ENCODE measurements at places on chromosomes 12 and 14.
A peak's percentile ranks its signal among the peaks of the same experiment; 100 is the strongest.

- H3K4me1 ChIP-seq: no peaks in the 10 kb centered on the region
- no peaks in the 10 kb centered on the region for H3K36me3 ChIP-seq
- H3K27ac ChIP-seq: peak overlapping the region; percentile 76
- DNase-seq: no peak
- H3K27me3 ChIP-seq: peaks cover 2% of the 10 kb centered on the region
Measured at GRCh38 chr12:47964106-47964728, 821 bp downstream of the TMEM106C start.

- no peak overlapping the region for H3K4me3 ChIP-seq
- no peaks in the 10 kb centered on the region for H3K36me3 ChIP-seq
- DNase-seq: no peak
- H3K27me3 ChIP-seq: no peaks in the 10 kb centered on the region
Measured at GRCh38 chr14:92600318-92601053, 86.9 kb downstream of the RIN3 start.

GRCh38 chr12:68482014-68482413 is 128.7 kb upstream of the RAP1B start:
- no peak overlapping the region for H3K4me3 ChIP-seq
- no peaks in the 10 kb centered on the region for H3K27me3 ChIP-seq
- H3K27ac ChIP-seq: no peak overlapping the region
- peaks cover 6% of the 10 kb centered on the region for H3K4me1 ChIP-seq

- DNase-seq: no peak
Measured at GRCh38 chr14:35123388-35123703, 994 bp downstream of the PRORP start.

GRCh38 chr12:22477894-22478287 is 66.5 kb downstream of the C2CD5 start:
- H3K36me3 ChIP-seq: no peaks in the 10 kb centered on the region
- no peak overlapping the region for H3K4me3 ChIP-seq
- no peaks in the 10 kb centered on the region for H3K27me3 ChIP-seq
- H3K27ac ChIP-seq: peak overlapping the region; percentile 1

DNA sequence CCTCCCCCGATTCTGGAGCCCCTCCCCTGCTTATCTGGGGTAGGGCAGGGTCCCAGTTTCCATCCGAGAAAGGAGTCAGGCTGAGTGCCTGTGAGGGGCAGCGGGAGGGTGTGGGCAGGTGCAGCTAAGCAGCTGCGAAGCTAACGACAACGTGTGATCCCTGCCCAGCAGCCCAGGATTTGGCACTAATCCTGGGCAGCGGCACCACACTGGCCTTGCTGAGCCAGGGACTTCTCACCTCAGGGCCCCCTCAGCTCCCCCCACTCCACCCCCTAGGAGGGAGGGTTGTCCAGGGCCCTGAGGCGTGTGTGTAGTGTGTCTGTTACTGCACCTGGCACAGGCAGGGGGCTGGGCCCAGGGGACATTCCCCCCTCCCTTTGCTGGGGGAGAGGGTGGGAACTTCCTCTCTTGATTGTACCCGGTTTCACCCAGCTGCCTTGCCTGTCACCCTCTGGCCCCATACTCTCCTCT is 1.8 kb downstream of the SMIM41 start:
- no peak for DNase-seq
- no peaks in the 10 kb centered on the region for H3K27me3 ChIP-seq
- H3K4me3 ChIP-seq: peak overlapping the region; percentile 1
- H3K36me3 ChIP-seq: peaks cover 41% of the 10 kb centered on the region
- H3K27ac ChIP-seq: peak overlapping the region; percentile 93

DNA sequence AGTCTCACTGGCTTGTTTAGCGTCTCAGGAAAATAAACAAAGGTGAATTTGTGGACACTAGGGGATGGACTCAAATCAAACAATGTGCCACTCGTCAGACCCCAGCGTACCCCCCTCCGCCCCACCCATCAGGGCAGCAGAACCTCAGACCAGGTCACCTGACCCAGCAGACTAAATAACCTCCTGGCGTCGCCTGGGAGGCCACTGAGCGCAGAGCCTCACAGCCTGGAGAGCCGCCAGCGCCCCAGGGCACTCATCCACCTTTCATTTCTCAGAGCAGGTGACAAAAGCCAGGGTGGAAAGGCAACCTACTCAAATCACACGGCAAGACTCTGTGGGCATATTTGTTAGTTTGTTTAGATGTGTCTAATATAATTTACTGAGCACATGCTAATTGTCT is 100.9 kb downstream of the DICER1 start:
- no peak for DNase-seq
- no peaks in the 10 kb centered on the region for H3K27me3 ChIP-seq
- H3K4me1 ChIP-seq: no peaks in the 10 kb centered on the region
- H3K4me3 ChIP-seq: no peak overlapping the region
- no peaks in the 10 kb centered on the region for H3K36me3 ChIP-seq
- no peak overlapping the region for H3K27ac ChIP-seq

GRCh38 chr12:69630191-69630590 is 19.5 kb upstream of the LRRC10 start:
- H3K4me1 ChIP-seq: no peaks in the 10 kb centered on the region
- H3K27ac ChIP-seq: no peak overlapping the region
- no peak overlapping the region for H3K4me3 ChIP-seq
- DNase-seq: no peak

DNA sequence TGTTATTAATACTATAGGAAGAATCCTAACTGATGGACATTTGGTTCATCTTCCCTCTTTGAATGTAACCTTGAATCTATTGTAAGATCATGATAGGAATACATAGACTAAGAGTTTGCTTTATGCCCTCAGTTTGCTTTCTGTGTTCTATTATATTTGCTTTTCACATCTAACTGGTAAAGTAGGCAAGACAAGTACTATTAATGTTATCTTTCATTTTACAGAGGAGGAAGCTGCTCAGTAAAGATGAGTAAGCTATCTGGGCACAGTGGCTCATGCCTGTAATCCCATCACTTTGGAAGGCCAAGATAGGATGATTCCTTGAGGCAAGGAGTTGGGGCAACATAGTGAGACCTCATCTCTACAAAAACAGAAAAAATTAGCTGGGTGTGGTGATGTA is 103.0 kb downstream of the TMTC2 start:
- H3K27me3 ChIP-seq: no peaks in the 10 kb centered on the region
- H3K4me3 ChIP-seq: no peak overlapping the region
- DNase-seq: no peak
- no peaks in the 10 kb centered on the region for H3K4me1 ChIP-seq
- H3K27ac ChIP-seq: no peak overlapping the region

DNA sequence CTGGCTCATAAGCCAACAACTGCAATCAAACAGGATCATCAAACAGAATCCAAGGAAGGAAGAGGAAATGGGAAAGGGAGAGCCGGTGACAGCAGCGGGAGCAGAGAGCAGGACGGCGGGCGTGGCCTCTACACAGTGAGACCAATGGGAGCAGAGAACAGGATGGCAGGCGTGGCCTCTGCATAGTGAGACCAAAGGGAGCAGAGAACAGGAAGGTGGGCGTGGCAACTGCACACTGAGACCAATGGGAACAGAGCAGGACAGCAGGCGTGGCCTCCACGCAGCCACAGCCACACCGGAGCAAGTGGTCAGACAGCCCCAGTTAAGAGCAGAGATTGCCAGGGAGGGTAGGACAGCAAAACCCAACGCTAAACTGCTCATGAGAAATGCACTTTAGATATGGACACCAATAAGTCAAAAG is 16.4 kb downstream of the LRCOL1 start:
- H3K27ac ChIP-seq: no peak overlapping the region
- no peaks in the 10 kb centered on the region for H3K36me3 ChIP-seq
- no peaks in the 10 kb centered on the region for H3K4me1 ChIP-seq
- no peak overlapping the region for H3K4me3 ChIP-seq
- peak; percentile 50 for DNase-seq

GRCh38 chr12:4780641-4781611 is 60.7 kb downstream of the GALNT8 start:
- H3K4me1 ChIP-seq: no peaks in the 10 kb centered on the region
- H3K4me3 ChIP-seq: no peak overlapping the region
- peak; percentile 55 for DNase-seq
- no peaks in the 10 kb centered on the region for H3K27me3 ChIP-seq
- no peak overlapping the region for H3K27ac ChIP-seq

GRCh38 chr12:132400011-132400641 is 70.7 kb upstream of the GALNT9 start:
- DNase-seq: no peak
- no peaks in the 10 kb centered on the region for H3K36me3 ChIP-seq
- no peak overlapping the region for H3K4me3 ChIP-seq
- no peaks in the 10 kb centered on the region for H3K27me3 ChIP-seq

DNA sequence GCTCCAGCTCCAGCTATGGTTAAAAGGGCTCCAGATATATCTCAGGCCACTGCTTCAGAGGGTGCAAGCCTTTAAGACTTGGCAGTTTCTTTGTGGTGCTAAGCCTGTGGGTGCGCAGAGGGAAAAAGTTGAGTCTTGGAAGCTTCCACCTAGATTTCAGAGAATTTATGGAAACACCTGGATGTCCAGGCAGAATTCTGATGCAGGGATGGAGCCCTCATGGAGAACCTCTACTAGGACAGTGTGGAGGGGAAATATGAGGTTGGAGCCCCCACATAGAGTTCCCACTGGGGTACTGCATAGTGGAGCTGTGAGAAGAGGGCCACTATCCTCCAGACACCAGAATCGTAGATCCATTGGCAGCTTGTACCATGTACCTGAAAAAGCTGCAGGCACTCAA is 69.9 kb downstream of the SDR9C7 start:
- no peak for DNase-seq
- H3K36me3 ChIP-seq: no peaks in the 10 kb centered on the region
- H3K4me1 ChIP-seq: no peaks in the 10 kb centered on the region
- H3K27me3 ChIP-seq: no peaks in the 10 kb centered on the region

DNA sequence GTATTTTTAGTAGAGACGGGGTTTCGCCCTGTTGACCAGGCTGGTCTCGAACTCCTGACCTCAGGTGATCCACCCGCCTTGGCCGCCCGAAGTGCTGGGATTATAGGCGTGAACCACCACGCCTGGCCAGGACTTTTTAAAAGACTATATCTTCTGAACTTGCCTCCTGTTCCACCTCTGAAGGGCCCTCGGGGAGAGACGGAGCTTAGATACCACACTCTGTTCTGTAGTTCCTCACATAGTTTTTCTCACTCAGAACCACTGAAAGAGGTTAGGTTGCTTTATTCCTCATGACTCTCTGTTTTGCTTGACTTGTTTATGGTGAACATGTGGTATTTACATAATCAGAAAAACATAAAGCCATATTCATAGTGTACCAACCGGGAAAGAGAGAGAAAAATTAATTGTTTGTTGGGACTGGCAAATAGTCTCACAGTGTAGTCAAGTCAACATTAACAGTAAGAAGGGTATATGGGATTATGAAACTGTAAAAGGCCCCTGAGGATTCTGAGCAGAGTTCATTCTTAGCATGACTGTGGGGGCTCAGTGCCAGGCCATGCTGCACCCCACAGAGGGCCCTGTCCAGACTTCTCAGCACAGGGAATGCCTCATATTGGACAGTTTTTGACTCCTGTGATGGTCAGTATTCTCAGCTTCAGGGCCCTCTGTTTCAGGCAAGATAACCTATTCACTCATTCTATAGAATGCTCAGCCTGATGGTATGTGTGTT is 342.3 kb downstream of the ZFP36L1 start:
- no peaks in the 10 kb centered on the region for H3K27me3 ChIP-seq
- DNase-seq: no peak
- H3K36me3 ChIP-seq: no peaks in the 10 kb centered on the region
- peak overlapping the region; percentile 15 for H3K27ac ChIP-seq

DNA sequence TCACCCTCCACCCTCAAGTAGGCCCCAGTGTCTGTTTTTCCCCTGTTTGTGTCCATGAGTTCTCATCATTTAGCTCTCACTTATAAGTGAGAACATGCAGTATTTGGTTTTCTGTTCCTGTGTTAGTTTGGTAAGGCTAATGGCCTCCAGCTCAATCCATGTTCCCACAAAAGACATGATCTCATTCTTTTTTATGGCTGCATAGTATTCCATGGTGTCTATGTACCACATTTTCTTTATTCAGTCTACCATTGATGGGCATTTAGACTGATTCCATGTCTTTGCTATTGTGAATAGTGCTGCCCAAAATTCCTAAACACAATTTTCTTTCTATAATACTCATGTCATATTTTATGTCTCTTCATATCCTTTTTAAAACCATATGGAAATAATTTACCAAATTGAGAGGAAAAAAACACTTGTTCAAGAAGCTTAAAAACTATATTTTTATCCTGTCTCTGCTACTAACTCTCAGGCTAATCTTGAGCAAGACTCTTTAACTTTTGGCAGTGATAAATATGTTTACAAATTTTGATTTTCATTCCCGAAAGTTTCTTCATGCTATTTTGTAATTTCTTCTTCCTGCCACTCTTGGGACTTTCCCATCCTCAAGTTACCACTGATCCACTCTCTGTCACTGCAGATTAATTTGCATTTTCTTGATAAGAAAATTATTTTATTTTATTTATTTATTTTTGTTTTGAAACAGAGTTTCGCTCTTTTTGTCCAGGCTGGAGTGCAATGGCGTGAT is 28.0 kb upstream of the OSBPL8 start:
- DNase-seq: no peak
- no peaks in the 10 kb centered on the region for H3K27me3 ChIP-seq
- H3K4me1 ChIP-seq: no peaks in the 10 kb centered on the region
- H3K4me3 ChIP-seq: no peak overlapping the region
- H3K36me3 ChIP-seq: no peaks in the 10 kb centered on the region
- H3K27ac ChIP-seq: peak overlapping the region; percentile 72

DNA sequence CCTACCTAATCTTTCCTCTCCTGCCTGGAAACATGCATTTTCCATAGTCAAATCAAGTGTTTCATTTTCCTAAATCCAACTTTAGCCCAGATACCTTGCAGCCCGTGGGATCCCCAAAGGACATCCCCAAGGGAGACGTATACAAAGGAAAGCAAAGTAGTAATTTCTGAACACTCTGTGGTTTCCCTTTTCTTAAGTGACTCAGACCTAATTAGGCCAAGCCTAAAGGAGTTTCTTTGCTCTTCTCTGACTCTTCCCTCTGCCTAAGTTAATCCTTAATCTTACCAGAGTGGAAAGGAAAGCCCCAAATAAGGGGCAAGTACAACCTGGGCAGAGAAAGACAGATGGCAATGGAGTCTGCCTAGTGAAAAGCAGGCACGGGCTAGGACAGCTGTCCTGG is 250.3 kb downstream of the SPTSSA start:
- no peaks in the 10 kb centered on the region for H3K36me3 ChIP-seq
- DNase-seq: no peak
- H3K4me3 ChIP-seq: no peak overlapping the region
- no peaks in the 10 kb centered on the region for H3K4me1 ChIP-seq
- H3K27ac ChIP-seq: no peak overlapping the region
- peaks cover 6% of the 10 kb centered on the region for H3K27me3 ChIP-seq

Data from tibial nerve (tissue), 4 donors.